Lung microvascular endothelial cell (primary cell): ENCODE measurements at places on chromosomes 7 and 10. TPM values are rescaled to one million over a fixed set of nuclear protein-coding genes. Genes with fewer than 3 reads are reported as not detected.

GRCh38 chr10:58516119-58516518, 3.4 kb downstream of the BICC1 start:
- DNase-seq: no peak

- DNase-seq: no peak
These were observed 303.5 kb upstream of the MGMT start for GRCh38 chr10:129163531-129163930.

Gene ANKRD30A
- total RNA-seq: not detected in 2 replicates

DNA sequence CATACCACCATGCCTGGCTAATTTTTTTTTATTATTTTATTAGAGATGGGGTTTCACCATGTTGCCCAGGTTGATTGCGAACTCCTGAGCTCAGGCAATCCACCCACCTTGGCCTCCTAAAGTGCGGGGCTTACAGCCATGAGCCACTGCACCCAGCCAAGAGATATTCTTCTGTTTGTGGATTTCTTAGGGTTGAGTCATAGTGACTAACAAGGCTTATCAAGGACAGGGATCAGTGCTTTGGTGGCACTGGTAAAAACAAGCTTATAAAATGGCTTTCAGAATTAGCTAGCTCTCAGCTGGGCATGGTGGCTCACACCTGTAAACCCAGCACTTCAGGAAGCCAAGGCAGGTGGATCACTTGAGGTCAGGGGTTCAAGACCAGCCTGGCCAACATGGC, 122.4 kb downstream of the ZNF248 start:
- no peak for DNase-seq

Gene RBP3
- total RNA-seq: not detected in 2 replicates

DNA sequence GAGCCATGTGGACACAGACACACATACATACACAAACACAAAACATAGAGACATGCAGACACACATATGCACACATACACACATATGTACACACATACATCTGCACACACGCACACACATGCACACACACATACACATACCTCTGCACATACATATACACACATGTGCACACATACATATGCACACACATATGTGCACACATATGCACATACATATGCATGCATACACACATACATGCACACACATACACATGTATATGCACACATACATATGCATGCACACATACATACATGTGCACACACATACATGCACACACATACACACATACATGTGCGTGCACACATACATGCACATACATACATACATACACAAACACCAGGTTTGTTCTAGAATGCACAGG, 236.3 kb upstream of the FOXK1 start:
- DNase-seq: no peak

DNA sequence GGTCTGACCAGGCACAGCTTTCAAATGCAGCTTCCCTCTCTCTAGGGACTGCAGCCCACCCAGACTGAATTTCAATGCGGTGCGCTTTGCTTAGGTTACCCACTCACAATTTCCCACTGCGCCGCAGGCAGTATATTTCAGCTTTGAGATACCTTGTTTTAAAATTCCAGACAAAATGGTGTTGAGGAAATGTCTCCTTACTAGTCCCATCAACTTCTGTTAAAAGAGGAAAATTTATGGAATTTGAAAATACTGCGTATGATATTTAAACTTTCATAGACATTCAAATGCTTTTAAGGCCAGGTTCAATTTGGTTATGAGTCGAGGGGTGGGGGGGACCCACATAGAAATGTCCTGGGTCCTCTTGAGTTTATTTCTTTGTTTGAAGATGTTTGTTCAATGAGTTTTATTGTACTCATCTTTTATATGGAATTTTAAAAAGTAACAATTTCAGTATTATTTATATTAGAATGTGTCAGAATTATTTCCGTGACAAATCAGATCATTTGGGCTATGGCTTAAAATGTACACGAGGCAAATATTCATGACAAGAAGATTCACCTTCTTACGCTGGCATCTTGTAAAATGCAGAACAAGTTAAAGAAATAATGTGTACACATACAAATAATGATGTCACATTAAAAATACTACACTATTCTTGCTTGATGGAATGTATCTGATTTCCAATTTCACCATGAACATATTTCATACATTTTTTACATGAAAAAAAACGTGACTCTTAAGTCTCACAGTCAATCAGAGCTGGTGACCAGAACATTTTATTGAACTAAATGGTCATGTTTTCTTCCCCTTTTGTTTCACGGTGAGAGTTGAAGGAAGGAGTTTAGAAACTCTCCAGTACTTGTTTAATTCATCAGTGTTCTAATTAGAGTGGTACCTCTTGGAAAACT, 1.3 kb downstream of the IKZF1 start:
- DNase-seq: no peak
